ENCODE measurements at places on chromosomes 1 and 21. TPM values are rescaled to one million over a fixed set of nuclear protein-coding genes. Genes with fewer than 3 reads are reported as not detected.

DNA sequence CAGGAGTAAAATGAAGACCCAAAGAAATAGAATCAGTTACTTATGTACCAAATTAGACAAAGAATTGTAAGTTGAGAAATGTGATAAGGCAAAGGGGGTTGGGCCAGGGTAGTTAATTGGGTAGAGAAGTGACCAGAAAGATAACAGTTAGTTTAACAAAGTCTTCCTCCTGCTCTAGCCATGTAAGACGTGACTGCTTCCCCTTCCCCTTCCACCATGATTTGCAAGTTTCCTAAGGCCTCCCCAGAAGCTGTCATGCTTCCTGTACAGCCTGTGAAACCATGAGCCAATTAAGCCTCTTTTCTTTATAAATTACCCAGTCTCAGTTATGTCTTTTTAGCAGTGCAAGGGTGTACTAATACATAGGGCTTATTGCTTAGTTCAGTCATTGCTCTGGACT lies 142.0 kb upstream of the PDE4B start:
- DNase-seq = no peak

- no peak for DNase-seq
Measured at GRCh38 chr1:42364089-42364488, 16.5 kb upstream of the RIMKLA start.

- no peak for DNase-seq
Measured at GRCh38 chr1:168498159-168498631, 45.6 kb downstream of the XCL2 start.

GRCh38 chr1:27864264-27864895 lies 8.0 kb upstream of the THEMIS2 start:
- no peak for DNase-seq

- DNase-seq = no peak
Measured at GRCh38 chr1:67316918-67317317, 9.2 kb downstream of the IL12RB2 start.

DNA sequence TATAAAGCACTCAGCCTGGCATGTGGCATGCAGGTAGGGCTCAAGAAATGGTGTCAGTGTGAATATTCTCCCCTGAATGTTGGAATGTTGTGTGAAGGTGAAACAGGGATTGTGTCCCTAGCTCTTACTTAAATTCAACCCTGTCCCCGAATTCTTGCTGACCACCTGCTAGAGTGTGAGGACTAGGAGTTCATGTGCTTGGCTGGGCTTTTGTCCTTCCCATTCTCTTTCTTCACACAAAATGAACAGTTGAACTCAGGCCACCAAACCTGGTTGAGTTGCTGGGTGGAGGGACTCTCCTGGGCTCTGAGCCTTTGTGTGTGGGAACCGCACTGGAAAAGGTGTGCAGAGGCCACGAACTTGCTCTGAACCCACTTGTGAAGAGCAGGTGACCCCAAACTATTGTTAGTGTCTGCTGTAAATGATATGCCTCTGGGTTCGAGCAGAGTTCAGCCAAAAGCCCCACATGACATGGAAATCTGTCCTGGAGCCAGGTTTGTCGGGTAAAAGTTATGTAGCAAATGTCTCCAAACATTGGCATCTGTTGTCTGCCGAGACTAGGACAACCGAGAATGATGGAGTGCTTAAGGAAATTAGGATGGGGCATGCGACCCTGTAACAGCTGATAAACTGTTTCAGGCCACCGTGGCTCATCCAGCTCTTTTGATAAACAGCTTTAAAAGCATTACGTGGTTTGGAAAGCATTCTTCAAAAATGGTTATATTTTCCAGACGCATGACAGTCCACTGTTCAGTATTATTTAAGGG lies 144.2 kb downstream of the DHRS3 start:
- no peak for DNase-seq

GRCh38 chr1:3441410-3441847 lies 13.0 kb upstream of the ARHGEF16 start:
- no peak for DNase-seq

DNA sequence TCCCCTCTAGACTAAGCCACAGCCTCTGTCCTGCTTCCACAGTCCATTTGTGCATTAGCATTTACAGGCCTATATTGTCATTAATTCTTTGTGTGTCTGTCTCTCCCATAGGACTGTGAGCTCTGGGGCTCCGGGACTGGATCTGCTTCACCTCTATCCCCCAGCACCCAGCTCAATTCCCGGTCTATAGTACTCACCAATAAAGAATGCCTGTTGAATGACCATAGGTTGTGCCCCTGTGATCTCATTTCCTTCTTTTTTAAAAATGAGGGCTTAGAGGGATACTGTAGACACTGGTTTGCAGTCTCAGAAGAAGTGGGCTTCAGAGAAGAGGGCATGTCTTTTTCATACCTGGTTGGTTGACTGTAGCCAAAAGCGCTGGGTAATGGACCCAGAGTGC lies 8.8 kb upstream of the POU3F1 start:
- no peak for DNase-seq

DNA sequence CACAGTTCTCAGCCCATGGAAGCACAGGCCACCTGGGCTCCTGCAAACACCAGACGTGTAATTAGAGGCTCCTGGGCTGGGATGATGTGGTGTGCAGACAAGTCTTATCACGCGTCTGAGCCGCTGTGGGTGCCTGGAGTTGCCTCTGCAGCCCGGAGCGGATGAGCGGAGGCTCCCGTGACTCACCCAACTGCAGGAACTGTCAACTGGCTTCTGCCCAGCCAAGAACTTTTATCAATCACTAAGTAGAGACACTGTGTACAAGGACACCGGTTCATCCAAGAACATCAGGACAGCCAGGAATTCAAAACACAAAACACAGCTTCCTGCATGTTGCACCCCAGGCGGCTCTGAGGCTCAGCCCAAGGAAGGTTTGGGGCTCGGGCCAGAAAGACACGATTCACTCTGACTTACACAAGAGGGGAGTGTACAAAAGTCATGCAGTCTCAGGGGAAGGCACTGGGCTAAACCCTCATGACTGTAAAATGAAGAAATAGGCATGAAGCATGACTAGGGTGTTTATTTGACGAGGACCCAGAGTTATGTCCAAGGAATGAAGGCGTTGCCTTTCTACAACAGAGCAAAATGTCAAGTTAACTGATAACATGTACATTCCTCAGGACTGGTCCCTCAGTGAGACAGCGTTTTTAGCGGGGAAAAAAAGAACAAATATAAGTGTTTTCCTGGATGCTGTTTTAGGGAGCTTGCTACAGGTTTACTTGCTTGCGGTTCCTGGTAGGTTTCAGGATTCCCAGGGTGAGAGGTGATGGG lies 21.1 kb downstream of the ERRFI1 start:
- DNase-seq = no peak

DNA sequence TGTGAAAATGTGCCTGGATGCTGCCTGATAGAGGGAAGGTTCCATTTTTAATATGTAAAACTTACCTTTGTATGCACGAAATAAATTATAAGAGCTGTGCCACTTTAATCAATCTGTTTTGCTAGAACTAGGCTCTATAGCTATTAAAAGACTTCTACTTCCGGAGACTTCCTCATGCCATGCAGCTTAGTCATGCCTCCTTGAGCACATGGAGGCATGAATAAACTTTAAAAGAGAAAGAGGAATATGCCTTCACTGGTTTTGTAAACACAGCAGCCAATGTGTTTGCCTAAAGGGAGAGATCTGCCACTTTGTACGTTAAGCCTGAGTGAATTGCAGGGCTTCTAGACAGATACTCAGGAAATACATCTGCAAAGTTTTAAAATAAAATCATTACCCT lies 604.6 kb downstream of the LRRIQ3 start:
- DNase-seq = no peak

DNA sequence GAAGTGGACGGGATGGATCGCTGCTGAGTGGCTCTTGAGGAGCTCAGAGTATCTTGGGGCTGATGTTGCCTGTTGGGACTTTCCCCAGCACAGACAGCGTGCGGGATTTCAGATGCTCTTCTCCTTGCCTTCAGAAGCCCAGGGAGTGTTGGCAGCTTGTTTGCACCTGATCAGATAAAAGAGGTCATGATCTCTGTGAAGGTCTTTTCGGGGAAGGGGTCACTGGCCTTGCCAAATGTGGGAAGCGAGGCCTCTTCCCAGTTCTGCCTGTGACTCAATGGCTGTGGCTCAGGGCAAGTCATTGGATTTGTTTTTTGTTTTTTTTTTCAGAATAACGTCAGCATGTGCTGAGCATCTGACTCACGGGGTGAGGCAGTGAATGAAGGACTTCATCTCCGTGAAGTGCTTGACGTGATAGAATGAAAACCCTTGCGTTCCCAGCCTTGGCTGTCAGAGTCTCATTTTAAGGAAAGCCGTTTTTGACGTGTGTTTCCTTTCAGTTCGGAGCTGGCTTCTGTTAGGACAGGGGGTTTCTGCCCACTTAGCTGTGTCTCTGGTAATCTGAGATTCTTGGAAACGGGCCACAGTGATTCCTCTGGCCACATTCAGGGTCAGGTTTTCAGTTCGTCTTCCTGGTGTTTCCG lies 46.7 kb downstream of the GALNT2 start:
- DNase-seq = no peak

GRCh38 chr1:198747127-198747526 lies 108.3 kb downstream of the PTPRC start:
- no peak for DNase-seq

DNA sequence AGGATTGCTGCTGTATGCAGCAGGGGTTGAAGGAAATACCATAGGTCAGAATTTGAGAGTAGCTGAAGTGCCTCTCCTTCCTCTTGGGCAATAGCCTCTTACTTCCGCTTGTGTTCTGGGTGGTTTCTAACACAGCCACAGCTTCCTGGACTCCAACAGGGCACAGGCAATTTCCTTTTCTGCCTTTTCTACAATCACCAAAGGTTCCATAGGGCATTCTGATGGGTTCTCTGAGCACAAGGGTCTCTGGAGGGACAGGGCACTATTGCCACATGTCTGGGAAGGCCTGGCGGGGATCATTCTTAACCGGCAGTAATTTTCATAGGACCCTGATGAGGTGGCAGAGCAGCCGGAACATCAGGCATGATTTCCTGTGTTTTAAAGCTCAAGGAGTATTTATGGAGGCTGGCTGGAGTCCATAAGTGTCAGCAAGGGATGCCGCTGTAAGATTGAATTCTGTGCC lies 5.5 kb upstream of the AGTRAP start:
- DNase-seq = no peak

GRCh38 chr1:6027591-6027990 lies 18.1 kb upstream of the KCNAB2 start:
- no peak for DNase-seq

Gene SPRR2G
- polyA plus RNA-seq = not detected

Gene WNT4
- polyA plus RNA-seq = not detected

Gene ATAD3C
- 0.04 TPM for polyA plus RNA-seq

Gene TRIM17
- polyA plus RNA-seq = 0.58 TPM

Gene ISG20L2
- polyA plus RNA-seq = 23.4 TPM

Gene ANKRD35
- polyA plus RNA-seq = 0.57 TPM
